ENCODE measurements at places on chromosomes 6 and 20. TPM values are rescaled to one million over a fixed set of nuclear protein-coding genes. Genes with fewer than 3 reads are reported as not detected.
A peak's percentile ranks its signal among the peaks of the same experiment; 100 is the strongest.

The GRM1 gene
- 0.10 TPM for total RNA-seq

The HLA-G gene
- total RNA-seq, result 6.8 TPM

DNA sequence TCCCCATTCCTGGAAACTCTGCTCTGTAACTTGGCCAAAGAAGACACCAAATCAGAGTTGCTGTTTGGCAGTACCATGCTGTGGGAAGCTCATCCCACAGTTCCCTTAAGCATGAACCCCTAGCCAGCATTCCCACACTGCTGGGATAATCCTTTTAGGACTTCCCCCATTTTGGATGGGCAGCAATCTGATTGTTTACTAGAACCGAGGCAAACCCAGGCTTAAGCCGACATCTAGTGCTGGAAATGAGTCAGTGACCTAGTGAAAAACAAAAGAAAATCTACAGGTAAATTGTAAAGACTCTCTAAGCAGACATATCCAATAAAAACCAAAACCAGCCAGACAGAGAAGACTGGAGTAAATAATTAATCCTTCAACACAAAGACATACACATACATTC lies 5.2 kb downstream of the DNAH8 start:
- no peaks in the 10 kb centered on the region for H3K36me3 ChIP-seq
- H3K27me3 ChIP-seq, result no peaks in the 10 kb centered on the region
- H3K27ac ChIP-seq, result no peak overlapping the region
- DNase-seq, result no peak
- no peak overlapping the region for H3K4me3 ChIP-seq

GRCh38 chr6:30152016-30152673 lies 8.9 kb downstream of the TRIM10 start:
- H3K4me1 ChIP-seq, result peaks cover 8% of the 10 kb centered on the region
- H3K36me3 ChIP-seq, result no peaks in the 10 kb centered on the region
- DNase-seq, result no peak
- no peak overlapping the region for H3K4me3 ChIP-seq

DNA sequence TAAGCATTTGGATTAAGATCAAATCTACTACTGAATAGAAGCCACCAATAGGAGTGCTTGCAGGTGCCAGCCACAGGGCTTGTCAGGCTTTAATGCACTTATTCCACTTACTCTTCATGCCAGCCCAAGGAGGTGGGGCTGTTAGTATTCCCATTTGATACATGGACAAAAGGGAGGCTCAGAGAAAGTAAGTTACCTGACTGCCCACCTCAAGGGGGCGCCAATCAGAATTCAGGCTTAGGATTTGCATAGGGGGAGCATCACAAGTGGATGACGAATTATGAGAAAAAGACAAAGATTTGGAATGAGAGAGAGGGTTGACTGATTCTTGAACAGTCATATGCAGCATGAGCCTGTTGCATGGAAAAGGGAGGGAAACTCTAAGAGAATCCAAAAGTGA lies 188.4 kb upstream of the TSHZ2 start:
- H3K4me3 ChIP-seq, result no peak overlapping the region
- H3K4me1 ChIP-seq, result no peaks in the 10 kb centered on the region
- H3K27ac ChIP-seq, result no peak overlapping the region
- DNase-seq, result no peak
- H3K36me3 ChIP-seq, result no peaks in the 10 kb centered on the region

- no peaks in the 10 kb centered on the region for H3K36me3 ChIP-seq
- no peak overlapping the region for H3K27ac ChIP-seq
- no peak for DNase-seq
- no peaks in the 10 kb centered on the region for H3K4me1 ChIP-seq
- H3K4me3 ChIP-seq, result no peak overlapping the region
- no peaks in the 10 kb centered on the region for H3K27me3 ChIP-seq
These were observed 303.9 kb upstream of the DEFB112 start for GRCh38 chr6:50353603-50354002.

GRCh38 chr6:148720406-148720805 lies 26.4 kb upstream of the UST start:
- no peaks in the 10 kb centered on the region for H3K36me3 ChIP-seq
- H3K27me3 ChIP-seq, result no peaks in the 10 kb centered on the region
- H3K27ac ChIP-seq, result no peak overlapping the region
- DNase-seq, result no peak
- no peaks in the 10 kb centered on the region for H3K4me1 ChIP-seq

GRCh38 chr20:3209946-3210317 lies 634 bp downstream of the ITPA start:
- H3K36me3 ChIP-seq, result peaks cover 8% of the 10 kb centered on the region
- peak overlapping the region; percentile 71 for H3K4me3 ChIP-seq
- peaks cover 23% of the 10 kb centered on the region for H3K4me1 ChIP-seq
- H3K27ac ChIP-seq, result peak overlapping the region; percentile 84
- DNase-seq, result no peak
- H3K27me3 ChIP-seq, result no peaks in the 10 kb centered on the region

DNA sequence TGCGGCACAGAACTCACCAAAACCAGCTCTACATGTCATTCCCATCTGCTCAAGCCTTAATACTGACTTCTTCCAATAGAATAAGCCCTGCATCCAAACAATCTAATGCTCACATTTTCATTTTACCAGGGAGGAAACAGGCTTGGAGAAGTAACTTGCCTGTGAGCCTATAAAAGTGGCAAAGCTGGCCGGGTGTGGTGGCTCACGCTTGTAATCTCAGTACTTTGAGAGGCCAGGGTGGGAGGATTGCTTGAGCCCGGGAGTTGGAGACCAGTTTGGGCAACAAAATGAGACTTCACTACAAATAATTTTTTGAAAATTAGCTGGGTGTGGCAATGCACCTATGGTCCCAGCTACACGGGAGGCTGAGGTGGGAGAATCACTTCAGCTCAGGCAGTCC lies 133.7 kb downstream of the LY86 start:
- H3K27me3 ChIP-seq, result no peaks in the 10 kb centered on the region
- H3K27ac ChIP-seq, result peak overlapping the region; percentile 44
- H3K4me3 ChIP-seq, result no peak overlapping the region

DNA sequence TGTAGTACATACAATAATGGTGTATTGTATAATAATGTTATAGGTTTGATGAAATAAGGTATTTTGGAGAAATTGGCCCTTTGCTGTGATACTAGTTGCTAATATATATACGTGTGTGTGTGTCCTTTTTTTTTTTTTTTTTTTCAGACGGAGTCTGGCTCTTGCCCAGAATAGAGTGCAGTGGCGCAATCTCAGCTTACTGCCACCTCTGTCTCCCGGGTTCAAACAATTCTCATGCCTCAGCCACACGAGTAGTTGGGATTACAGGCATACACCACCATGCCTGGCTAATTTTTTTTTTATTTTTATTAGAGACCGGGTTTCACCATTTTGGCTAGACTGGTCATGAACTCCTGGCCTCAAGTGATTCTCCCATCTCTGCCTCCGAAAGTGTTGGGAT lies 23.3 kb downstream of the SENP6 start:
- H3K36me3 ChIP-seq, result no peaks in the 10 kb centered on the region
- H3K27ac ChIP-seq, result no peak overlapping the region
- H3K4me1 ChIP-seq, result peaks cover 13% of the 10 kb centered on the region

DNA sequence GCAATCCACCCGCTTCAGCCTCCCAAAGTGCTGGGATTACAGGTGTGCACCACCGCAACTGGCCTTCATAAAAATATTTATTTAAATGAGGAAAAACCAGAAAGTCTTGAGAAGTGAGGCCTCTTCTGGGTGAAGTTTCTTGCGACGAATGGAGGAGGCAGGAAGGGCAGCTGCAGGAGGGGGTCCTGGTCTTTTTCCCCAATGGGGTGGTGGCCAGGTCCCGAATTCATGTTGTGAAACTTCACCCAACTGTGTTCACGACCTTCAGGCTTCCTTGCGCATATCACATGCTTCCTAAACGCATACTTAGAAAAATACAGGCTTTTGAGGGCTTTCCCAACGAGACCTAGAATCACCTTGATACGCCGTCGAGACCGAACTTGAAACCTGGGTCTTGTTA lies 145.1 kb downstream of the CDH4 start:
- H3K27me3 ChIP-seq, result no peaks in the 10 kb centered on the region
- no peaks in the 10 kb centered on the region for H3K36me3 ChIP-seq
- no peaks in the 10 kb centered on the region for H3K4me1 ChIP-seq
- no peak overlapping the region for H3K27ac ChIP-seq
- DNase-seq, result no peak
- H3K4me3 ChIP-seq, result no peak overlapping the region

- no peaks in the 10 kb centered on the region for H3K4me1 ChIP-seq
- H3K4me3 ChIP-seq, result no peak overlapping the region
- no peaks in the 10 kb centered on the region for H3K27me3 ChIP-seq
- H3K27ac ChIP-seq, result no peak overlapping the region
- no peak for DNase-seq
- no peaks in the 10 kb centered on the region for H3K36me3 ChIP-seq
These were observed 179.5 kb downstream of the BTBD9 start for GRCh38 chr6:38460186-38460585.

GRCh38 chr20:4795394-4795793 lies 73.7 kb downstream of the PRND start:
- H3K36me3 ChIP-seq, result peaks cover 92% of the 10 kb centered on the region
- H3K4me1 ChIP-seq, result no peaks in the 10 kb centered on the region
- H3K27me3 ChIP-seq, result no peaks in the 10 kb centered on the region
- H3K4me3 ChIP-seq, result no peak overlapping the region

Measured in upper lobe of left lung (tissue), 6 donors.